NCI-H1436 treated with DMSO at 0.1 percent for 48 hours (cell line): ENCODE measurements at places on chromosomes 12 and 14.

DNA sequence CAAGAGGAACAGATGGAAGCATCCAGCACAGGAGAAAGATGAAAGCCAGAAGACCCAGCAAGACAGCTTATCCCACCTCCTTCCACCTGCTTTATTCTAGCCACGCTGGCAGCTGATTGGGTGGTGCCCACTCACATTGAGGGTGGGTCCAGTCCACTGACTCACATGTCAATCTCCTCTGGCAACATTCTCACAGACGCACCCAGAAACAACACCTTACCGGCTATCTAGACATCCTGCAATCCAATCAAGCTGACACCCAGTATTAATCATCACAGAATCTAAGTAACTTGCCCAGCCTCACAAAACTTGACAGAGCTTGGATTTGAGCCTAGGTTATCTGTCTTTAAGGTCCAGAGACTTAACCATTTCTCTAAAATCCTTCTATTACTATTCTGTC lies 208.9 kb downstream of the PAH start:
- DNase-seq = no peak

GRCh38 chr14:56796259-56796658 lies 14.0 kb downstream of the OTX2 start:
- no peak for DNase-seq

DNA sequence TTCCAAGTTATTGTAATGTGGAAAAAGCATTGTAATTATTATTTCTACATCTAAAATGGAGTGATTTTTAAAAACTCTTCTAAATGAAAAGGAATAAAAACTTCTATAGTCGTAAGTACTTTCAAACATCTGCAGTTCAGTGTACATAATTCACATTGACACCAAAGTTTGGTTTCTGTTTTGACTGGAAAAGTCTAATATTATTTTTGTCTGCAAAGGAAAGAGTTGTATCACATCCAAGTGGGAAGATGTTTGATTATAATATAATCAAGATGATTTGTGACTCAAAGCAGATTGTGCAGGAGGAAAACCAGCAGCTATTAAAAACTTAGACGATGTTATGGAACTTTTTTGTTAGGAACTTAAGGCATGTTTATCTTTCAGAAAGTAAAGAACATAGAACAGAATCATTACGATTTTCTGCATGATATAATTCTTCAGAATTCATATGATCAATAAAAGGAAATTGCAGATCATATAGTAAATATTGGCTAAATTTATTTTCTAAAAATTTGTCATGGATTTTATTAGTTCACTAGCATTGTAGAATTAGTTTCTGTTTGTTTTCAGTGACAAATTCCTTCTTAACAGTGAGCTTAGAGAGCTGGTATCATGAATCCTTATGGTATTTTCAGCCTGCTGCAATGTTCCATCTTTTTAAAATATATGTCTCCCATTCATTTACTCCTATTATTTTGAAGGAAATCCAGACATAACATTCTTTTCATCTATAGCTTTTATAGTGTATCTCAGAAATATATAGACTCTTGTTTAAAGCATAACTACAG lies 145.8 kb downstream of the MIPOL1 start:
- no peak for DNase-seq

- DNase-seq = no peak
These were observed 573 bp upstream of the SUSD6 start for GRCh38 chr14:69610874-69611171.
